ENCODE measurements at places on chromosomes 1 and 21.

- DNase-seq, result no peak
Observed at GRCh38 chr1:150268340-150268704, 494 bp downstream of the APH1A start.

- no peak for DNase-seq
Observed at GRCh38 chr1:184101571-184101970, 50.0 kb downstream of the TSEN15 start.

DNA sequence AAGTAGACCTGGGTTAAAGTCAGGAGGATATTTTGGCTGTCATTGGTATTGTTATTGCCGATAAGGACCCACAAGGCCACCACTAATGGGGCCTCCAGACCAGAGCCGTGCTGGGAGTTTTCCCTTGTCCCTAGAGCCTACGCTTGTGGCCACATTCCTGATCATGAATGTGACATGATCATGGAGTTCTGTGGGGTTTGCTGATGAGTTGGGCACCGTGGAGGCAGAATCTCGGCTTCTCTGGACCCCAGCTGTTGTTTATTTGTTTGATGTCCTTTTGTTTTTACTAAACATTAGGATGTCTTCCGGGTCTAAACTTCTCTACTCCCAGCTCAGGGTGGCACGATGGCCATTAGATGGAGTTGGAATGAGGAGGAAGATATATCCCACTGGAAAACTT is 74.9 kb upstream of the TMPRSS2 start:
- DNase-seq, result no peak

GRCh38 chr1:107739651-107740050 is 225.3 kb downstream of the VAV3 start:
- DNase-seq, result no peak

GRCh38 chr1:48062353-48062752 is 65.2 kb upstream of the TRABD2B start:
- no peak for DNase-seq

DNA sequence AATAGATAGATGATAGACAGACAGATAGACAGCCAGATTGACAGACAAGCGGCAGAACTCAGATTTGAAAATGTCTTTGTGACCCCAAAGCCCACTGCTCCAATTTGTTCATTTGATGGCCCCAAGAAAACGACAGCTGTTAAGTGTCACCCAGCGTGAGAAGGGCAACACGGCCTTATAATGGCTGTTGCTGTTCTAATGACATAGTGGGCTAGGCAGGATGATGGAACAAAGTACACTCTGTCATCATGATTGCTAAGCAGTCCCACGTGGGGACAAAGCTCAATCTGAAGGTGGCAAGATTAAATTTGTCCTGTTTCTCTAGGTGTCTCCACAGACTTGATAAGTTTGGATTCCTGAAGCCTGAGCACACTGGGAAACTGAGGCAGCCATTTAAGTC is 112.9 kb downstream of the DAB1 start:
- DNase-seq, result no peak

DNA sequence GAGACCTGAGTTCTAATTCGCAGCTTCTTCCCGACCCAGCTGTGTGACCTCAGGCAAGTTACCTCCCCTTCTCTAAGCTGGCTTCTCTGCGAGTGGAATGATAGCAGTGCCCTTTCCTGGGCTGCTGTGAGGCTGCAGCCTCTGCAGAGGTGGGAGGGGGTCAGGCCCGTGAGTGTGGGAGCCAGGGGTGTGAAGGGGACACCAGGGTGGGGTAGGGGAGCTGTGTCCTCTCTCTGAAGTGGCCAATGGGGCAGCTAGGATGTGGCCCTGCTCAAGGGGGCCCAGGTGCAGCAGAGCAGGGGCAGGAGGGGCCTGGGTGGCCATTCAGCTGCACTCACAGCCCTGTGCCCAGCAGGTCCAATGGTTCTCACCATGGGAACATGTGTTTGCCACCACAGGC is 24.5 kb downstream of the DMRTB1 start:
- no peak for DNase-seq

All from cortex of kidney (tissue), 1 donor.